ENCODE measurements at places on chromosomes 5 and 9. TPM values are rescaled to one million over a fixed set of nuclear protein-coding genes. Genes with fewer than 3 reads are reported as not detected.

DNA sequence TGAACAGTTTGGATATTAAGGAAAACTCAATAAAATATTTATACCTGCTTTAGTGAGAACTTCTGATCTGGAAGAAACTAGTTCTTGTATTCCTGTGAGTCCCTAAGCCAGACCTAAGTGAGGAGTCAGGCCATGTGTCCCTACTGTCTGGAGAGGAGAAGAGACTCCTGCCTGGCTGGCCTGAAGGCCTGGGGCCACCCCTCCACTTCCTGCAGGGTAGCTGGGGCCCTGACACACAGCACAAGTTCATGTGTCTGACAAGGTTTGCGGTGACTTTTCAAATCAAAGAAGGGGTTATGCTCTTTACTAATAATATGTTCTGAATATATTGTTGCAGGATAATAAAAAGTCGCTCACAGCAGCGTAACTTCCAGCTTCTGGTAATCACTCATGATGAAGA lies 16.1 kb upstream of the IL13 start:
- H3K27ac ChIP-seq: no peak overlapping the region
- DNase-seq: no peak
- no peaks in the 10 kb centered on the region for H3K4me1 ChIP-seq
- H3K36me3 ChIP-seq: peaks cover 15% of the 10 kb centered on the region
- no peak overlapping the region for H3K4me3 ChIP-seq
- H3K27me3 ChIP-seq: no peaks in the 10 kb centered on the region

- H3K27me3 ChIP-seq: no peaks in the 10 kb centered on the region
- H3K36me3 ChIP-seq: no peaks in the 10 kb centered on the region
- no peak overlapping the region for H3K4me3 ChIP-seq
- DNase-seq: no peak
Measured at GRCh38 chr9:614431-614830, 227.1 kb upstream of the DMRT1 start.

GRCh38 chr5:10539687-10539998 lies 24.2 kb upstream of the ANKRD33B start:
- H3K4me3 ChIP-seq: no peak overlapping the region
- H3K4me1 ChIP-seq: peaks cover 16% of the 10 kb centered on the region
- no peaks in the 10 kb centered on the region for H3K36me3 ChIP-seq
- no peak for DNase-seq
- H3K27me3 ChIP-seq: no peaks in the 10 kb centered on the region
- H3K27ac ChIP-seq: no peak overlapping the region

The ITGA1 gene
- total RNA-seq: 9.3 TPM

The RIC1 gene
- total RNA-seq: 37.2 TPM

The DAPK1 gene
- 8.3 TPM for total RNA-seq

The ANKRD34B gene
- not detected for total RNA-seq

The FST gene
- 11.3 TPM for total RNA-seq

The LHX3 gene
- total RNA-seq: not detected

The GABRP gene
- total RNA-seq: 45.0 TPM

Measured in esophagus squamous epithelium (tissue), 5 donors.